Epithelial cell of proximal tubule (primary cell): ENCODE measurements at places on chromosomes 3 and 15.

- DNase-seq: peak; percentile 56
These were observed 569.0 kb downstream of the TUSC7 start for GRCh38 chr3:117278424-117279190.

DNA sequence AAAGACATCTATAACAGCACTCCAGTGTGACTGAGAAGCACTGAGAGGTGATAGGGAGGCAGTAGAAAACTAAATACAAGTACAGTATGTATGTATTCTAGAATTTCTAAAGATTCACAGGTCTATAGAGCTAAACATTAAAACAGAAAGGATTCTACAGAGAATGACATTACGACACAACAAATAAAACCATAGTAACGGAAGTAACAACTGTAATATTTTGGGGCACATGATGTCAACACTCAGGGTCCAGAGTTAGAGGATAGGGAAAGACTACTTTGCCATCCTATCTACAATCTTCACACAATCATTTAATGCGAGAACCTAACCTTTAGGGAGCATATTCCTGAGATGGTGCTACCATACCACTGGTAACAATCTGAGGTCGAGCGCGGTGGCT, 13.6 kb downstream of the UBXN7 start:
- DNase-seq: no peak

DNA sequence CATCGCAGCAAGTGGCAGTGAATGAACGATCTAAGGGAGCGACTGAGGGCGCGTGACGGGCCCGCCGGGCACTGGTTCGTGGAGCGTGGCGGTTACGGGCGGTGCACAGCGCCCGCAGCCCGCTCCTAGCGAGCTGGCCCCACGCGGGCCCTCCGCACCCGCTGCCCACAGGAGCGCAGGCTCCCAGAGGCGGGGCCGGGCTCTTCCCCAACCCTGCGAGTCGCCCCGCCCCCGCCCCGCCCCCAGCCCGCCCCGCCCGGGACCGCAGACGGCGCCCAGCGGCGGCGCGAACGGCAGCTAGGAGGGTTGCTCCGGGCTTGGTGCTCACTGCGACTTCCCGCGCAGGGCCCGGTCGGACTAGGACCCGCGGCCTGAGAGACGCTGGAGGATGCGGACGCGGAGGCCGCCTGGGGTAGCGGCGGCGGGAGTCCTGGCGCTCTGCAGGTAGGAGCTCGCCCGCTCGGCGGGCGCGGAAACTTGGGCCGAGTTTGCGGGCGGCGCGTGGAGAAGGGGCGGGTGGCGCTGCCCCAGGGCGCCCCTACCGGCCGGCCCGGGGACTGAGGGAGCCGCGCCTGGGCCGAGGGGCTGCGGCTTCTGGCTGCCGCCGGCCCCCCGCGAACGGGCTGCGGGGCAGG, at the start of gene C15orf39:
TSS of gene C15orf39 (plus strand) at position 267 of the 635 bp plus-strand sequence. CDS start 4,167 bp downstream, outside the sequence.
- no peak for DNase-seq

- no peak for DNase-seq
These were observed 302.5 kb downstream of the OCA2 start for GRCh38 chr15:27796405-27797320.

DNA sequence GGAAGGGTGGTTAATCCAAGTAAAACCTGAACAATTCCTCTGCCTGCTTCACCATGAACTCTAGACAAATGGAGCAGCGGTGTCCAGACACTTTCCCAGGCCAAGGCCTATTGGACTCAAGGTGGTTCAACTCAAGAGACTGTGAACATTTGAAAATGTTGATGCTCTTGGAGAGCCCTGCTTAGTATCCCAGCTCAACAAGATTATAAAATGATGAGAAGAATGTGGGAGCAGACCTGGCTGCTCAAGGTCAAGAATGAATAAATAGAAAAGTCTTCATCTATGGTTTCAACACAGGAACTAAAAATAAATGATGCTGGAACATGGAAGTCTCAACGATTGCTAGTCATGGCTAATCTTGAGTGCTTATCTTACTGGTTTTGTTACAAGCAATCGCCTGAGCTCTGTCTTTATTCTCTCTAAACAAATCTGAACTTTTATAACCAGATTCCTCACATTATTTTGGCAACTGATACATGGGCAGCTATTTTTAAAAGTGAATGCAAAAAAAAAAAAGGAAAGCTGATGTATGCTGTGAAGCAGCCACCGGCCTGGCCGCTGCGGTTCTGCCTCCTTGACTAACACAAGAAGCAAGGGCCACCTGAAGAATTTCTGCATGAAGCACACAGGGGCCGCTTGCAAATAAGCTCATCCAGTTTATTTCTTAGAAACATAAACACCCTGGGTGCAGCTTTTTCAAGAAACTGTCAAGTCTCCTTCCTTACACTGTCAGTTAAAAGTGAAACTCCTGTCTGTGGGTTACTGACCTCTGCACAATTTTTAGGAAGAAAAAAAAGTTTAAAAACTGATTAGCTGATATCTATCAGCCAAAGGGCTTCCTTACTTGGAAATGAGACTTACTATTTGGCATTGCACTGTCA, 120.1 kb upstream of the ARHGEF3 start:
- no peak for DNase-seq

- DNase-seq: no peak
These were observed 53.5 kb downstream of the SLC41A3 start for GRCh38 chr3:126030455-126030854.

DNA sequence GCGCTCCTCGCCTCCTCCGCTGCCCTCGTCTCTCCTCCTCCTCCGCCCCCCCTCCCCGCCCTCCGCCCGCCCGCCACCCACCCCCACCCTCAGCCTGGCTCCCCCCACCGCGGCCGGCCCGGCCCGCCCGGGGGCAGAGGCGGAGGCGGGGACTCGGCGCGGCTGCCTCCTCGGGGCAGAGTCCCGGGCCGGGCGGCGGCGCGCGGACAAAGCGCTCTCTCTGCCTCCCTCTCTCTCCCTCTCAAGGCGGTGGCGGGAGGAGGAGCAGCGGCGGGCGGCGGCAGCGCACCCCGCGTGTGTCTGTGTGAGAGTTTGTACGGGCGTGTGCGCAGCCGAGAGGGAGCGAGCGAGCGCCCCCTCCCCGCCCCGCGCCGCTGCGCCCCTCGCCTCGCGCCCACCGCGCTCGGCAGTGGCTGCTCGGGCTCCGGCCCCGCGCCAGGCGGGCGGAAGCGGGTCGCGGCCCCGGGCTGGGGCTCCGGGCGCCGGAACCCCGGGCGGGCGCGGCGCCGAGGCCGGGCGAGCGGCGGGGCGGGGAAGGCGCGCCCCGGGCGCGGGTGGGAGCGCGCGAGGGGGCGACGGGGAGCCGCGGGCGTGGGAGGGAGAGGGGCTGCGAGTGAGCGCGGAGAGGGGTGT, at the start of gene IGF2BP2:
TSS of gene IGF2BP2 (minus strand) at position 37 of the 633 bp plus-strand sequence. CDS start 82 bp downstream, outside the sequence.
- DNase-seq: no peak

DNA sequence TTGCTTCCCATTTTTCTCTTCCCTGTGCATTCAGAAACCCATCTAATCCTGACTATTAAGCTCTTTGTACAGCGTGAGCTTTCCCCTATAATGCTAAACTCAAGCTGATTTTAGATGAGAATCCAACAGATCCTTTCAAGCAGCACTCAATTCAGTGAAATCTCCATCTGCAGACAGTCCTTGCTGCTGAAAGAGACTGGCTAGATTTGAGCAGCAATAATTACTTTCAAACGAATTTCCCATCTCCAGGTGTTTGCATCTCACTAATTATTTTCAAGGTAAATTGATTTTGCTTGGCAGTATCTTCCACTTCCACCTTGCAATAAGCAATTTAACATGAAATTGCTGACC, 49.5 kb upstream of the SLC7A14 start:
- DNase-seq: no peak

- DNase-seq: no peak
These were observed 15.5 kb upstream of the CCDC33 start for GRCh38 chr15:74220475-74221248.

GRCh38 chr3:72418856-72419255, 429.4 kb downstream of the SHQ1 start:
- DNase-seq: no peak

DNA sequence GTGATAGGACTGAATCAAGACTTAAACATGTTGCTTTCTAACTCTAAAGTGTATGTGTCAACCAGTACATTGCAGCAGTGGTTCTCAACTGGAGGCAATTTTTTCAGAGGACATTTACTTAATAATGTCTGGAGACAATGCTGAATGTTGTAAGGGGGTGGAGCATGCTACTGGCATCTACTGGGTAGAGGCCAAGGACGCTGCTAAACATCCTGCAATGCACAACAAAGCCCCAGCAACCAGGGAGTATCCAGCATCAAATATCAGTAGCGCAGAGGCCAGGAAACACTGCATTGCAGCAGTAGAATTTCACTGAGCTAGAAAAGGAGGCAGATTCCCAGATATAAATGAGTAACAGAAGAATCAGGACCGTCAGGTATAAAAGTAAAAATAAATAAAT, 79.8 kb upstream of the GRM7 start:
- no peak for DNase-seq

GRCh38 chr3:194014756-194015155, 121.2 kb upstream of the HES1 start:
- no peak for DNase-seq

DNA sequence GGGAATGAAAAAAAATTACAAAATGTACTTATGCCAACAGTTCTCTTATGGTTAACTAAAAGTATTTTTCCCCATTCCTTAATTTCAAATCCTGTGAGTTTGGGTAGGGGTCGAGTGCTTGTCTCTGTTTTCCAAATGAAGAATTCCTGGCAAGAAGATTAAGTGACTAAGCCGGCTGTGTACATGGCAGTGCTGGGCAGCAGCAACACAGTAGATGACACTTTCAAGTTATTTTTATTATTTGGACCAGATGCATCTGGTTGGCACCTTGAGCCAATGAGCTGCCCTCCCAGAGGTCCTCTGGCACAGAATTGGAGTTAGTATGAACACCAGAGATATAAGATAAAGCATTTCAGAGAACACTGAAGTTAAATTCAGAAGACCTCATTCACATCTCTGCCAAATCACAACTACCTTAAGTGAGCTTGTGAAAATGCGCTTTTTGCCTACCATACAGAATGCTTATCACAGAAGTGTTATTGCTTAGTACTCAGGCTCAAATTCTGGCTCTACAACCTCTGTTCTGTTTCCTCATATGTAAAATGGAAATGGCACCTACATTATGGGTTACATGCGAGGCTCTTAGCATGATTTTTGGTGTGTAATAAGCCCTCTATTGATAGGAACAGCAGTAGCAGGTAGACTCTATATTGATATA, 256.9 kb downstream of the UBE2E2 start:
- no peak for DNase-seq

DNA sequence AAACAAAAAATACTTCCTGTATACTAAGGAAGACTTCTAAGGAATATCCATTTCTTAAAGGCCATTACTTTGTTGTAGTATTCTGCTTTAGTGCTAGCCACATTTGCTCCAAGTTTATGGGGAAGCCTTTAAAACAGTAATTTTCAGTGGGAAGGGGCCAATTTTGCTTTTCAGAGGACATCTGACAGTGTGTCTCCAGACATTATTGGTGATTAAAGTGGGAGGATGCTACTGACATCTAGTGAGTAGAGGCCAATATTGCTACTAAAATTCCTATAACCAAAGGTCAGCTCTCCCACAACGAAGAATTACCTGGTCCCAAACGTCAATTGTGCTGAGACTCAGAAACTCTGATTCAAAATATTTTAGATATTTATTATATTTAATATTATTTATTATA, 24.8 kb downstream of the SLC28A2 start:
- no peak for DNase-seq

DNA sequence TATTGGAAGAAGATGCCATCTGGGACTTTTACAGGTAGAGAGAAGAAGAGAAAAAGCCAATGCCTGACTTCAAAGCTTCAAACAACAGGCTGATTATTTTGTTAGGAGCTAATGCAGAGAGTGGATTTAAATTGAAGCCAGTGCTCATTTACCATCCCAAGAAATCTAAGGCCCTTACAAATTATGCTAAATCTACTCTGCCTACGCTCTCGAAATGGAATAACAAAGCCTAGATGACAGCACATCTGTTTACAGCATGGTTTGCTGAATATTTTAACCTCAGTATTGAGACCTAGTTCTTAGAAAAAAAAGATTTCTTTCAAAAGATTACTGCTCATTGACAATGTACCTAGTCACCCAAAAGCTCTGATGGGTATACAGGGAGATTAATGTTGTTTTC, 16.2 kb downstream of the ARL14 start:
- DNase-seq: no peak

DNA sequence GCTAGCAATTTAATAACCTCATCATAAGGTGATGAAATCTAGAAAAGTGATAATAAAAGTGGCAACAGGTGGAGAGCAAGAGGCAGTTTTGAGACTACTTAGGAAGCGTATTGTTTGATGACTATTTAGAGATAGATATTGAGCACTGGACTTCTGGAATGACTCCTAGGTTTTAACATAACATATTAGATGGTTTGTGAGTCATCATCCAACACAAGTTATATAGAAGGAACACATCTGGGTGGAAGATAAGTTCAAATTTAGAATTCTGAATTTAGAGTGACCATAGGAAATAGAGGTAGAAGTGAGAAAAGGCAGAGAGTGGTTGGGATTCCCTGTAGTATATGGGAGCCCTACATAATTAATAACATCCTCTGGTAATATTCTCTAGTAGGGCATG, 282.8 kb upstream of the ALCAM start:
- no peak for DNase-seq

DNA sequence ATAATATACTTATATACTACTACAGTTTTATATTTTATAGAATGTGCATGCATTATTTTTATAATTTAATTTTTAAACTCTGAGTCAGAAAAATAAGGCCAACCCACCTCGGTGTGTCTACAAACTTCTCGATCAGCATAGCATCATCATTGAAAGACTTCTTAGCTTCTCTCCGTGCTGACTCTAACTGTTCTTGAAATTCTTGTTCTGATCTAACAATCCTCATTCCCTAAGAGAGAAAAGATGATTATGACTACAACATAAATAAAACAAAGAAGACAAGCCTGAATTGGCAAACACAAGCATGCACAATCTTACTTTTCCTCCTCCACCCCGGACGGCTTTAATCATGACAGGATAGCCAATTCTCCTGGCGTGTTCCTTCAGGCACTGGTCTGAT, 28.4 kb downstream of the MCCC1 start:
- no peak for DNase-seq

GRCh38 chr3:15646851-15647511, 45.4 kb downstream of the BTD start:
- peak; percentile 95 for DNase-seq

DNA sequence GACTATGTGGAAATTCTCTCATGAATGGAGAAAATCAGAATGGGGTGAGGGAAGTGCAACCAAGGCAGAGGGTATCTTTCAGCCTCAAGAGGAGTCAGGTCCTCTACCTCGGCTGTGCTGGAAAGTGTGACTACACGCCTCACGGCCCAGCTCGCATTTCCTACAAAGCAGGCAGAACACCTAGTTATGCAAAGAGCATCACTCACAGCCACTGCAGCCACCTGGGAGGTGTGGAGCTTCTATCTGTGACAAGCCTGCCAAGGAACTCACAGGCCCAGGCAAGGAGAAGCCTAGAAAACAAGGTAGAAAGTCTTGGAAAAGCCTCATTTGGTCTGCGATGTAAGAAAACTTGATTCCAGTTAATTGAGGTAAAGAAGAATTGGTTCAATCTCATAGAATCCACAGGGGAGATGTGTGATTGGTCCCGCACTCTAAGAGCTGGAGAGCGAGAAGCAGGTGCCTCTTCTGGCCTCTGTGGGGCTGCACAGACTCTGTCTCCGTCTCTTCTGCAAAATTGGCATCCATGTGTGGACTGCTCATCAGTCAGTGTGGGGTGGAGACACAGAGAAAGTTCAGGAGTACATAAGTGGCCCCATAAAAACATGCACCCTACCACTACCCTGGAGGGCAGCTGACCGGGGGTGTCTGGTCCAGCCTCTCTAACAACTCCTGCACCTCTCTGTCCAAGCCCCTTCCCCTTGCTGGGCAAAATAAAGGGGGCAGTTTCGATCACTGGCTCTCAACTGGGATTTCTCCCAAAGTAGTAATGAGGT, 76.8 kb downstream of the TAMM41 start:
- DNase-seq: no peak

GRCh38 chr3:160210799-160211221, 14.4 kb upstream of the C3orf80 start:
- DNase-seq: peak; percentile 16
